ENCODE measurements at places on chromosomes 1 and 21.

DNA sequence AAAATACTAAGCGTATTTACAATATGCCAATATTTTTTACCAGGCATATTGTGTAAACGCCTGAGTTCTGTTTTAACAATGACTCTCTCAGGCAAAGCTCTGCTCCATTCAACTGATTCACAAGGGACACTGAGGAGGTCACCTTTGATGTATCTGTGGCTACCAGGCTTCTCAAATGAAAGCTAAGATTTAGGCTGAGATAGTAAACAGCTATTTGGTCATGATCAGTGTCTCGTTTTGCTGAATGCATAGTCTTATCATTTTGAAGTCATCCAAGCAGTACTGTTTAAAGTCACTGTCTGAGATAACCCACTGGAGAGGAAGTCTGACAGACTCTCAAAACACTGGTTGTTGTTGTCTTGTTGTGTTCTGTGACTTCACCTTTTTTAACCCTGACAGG lies 13.7 kb upstream of the PLPPR5 start:
- DNase-seq: no peak

DNA sequence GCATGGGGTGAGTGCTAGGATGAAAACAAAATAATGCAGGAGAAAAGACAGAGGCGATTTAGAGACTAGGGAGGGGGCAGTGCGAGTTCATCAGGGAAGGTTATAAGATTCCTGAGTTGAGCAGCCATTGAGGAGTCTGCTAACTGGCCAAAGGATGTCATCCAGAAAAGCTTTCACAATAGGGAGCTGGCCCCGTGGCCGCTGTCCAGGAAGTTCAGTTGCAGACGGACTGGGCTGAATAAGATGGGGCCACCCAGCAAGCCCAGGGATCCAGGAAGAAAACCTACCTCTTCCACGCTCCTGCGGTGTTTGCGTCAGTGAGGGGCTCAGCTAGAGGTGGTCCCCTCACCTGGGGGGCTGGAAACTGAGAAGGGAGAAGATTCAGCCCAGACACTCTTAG lies 4.0 kb upstream of the PKP1 start:
- DNase-seq: no peak

DNA sequence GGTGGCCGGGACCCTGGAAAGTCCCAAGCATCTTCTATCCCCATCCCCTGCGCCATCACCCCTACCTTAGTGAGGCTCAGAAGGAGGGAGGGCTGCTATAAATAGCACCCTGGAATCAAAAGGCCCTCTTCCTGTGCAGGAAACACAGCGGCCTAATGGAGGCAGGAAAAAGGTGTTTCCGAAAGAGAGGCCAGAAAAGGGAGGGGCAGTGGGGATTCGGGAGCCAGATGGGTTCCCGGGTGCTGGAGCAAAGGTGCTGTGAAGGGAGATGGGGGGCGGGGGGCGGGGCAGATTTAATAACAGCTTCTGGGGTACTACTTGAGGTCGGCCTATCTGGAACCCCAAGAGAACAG lies 16.6 kb downstream of the NAV1 start:
- DNase-seq: peak; percentile 69

- no peak for DNase-seq
These were observed 197.4 kb downstream of the FGGY start for GRCh38 chr1:59494145-59494833.

DNA sequence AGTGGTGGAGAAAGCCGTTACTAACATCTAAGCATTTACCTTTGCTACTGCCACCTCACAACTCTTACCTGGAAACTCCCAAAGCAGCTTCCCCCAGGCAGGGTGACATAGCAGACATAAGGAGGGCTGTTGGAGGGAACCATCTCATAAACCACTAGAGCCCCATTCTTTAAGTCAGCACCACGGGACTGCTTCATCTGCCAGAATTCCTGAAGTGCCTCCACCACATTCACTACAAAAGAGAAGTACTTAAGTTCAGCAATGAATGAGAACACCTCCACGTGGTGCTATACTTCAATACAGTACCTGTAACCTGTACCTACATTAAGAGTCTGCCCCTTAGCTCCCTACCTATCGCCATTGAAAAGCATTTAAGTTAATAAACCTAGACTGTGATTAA lies 10.3 kb downstream of the LIX1L start:
- no peak for DNase-seq

DNA sequence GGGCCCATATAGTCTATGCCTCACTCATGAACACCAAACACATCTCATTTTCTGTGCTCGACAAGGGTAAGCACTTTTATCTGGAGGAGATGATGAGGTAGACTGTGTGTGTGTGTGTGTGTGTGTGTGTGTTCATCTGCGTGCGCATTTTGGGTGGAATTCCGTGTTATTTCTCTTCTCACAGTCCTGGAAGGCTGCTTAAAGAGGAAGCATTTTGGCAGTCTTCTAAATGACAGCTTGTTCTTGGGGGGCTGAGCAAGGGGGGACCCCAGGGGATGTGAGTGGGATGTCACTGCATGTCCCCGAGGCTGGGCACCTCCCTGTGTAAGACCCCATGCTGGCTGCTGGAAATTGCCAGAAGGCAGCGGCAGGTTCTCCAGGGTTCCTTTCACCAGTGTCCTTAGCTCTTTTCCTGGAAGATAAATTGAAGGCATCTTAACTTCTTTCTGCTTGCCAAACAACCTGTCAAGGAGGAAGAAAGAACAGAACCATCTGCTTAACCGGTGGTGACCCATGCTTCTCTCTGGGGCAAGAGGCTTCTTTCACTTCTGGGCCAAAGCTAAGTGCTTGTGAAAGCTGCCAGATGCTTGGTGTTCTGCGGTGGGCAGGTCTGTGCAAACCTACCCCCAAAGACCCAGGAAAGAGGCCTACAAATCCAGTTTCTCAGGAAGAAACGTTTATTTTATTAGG lies 9.9 kb upstream of the RD3 start:
- DNase-seq: no peak

- no peak for DNase-seq
These were observed 40.7 kb upstream of the COL6A2 start for GRCh38 chr21:46057111-46057709.

- no peak for DNase-seq
These were observed 77.4 kb downstream of the STUM start for GRCh38 chr1:226625832-226626576.

DNA sequence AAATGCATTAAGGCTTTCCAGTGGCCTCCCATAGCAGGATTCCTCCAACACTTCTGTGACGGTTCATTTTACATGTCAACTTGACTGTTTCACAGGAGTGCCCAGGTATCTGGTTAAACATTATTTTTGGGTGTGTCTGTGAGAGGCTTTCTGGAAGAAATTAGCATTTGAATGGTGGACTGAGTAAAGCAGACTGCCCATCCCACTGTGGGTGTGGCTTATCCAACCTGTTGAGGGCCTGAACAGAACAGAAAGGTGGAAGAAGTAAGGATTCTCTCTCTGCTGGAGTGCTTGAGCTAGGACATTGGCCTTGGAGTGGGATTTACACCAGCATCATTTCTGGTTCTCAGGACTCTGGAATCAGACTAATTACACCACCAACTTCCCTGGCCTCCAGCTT lies 85.6 kb downstream of the RGS7 start:
- no peak for DNase-seq

All from hematopoietic multipotent progenitor cell (in vitro differentiated cells).